Right atrium auricular region (tissue), 2 donors: ENCODE measurements at places on chromosomes 16 and 17.

DNA sequence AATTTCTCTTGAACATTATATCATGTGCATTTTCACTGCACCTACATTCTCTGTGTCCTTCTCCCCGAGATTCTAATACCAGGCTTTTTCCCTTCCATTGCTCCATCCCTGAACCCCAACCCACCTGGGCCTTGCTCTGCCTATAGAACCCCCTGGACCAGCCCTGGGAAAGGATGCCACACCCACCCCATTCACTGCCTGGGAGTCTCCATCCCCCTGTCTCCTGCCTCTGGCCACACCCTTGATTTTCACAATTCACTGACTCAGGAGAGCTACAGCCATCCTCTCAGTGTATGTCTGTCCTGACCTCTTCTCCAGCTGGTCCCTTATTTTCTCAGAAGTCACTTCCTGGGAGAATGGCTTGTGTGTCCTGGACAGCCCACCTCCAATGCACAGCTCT is 27.9 kb upstream of the NGFR start:
- DNase-seq = no peak

DNA sequence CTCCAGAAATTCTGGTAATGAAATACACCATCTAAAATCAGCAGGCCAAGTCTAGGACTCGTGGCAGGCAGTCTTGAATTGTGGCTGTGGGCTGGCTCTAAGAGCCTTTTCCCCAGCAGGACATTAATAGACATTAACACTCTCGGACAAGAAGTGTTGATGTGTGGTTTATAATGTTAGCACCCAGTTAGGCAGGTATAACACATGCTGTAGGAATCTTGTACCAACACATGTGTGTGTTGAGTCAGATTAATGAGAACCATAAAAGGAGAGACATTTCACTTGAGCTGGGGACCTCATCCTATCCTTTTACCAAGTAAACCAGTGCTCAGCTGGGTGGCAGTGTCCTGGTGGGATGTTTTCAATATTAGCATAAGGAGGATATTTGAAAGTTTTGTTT is 264.5 kb downstream of the FTO start:
- no peak for DNase-seq

- no peak for DNase-seq
These were observed 11.0 kb downstream of the SLC38A8 start for GRCh38 chr16:84031556-84031955.

GRCh38 chr16:77890075-77890474 is 101.7 kb downstream of the VAT1L start:
- no peak for DNase-seq

DNA sequence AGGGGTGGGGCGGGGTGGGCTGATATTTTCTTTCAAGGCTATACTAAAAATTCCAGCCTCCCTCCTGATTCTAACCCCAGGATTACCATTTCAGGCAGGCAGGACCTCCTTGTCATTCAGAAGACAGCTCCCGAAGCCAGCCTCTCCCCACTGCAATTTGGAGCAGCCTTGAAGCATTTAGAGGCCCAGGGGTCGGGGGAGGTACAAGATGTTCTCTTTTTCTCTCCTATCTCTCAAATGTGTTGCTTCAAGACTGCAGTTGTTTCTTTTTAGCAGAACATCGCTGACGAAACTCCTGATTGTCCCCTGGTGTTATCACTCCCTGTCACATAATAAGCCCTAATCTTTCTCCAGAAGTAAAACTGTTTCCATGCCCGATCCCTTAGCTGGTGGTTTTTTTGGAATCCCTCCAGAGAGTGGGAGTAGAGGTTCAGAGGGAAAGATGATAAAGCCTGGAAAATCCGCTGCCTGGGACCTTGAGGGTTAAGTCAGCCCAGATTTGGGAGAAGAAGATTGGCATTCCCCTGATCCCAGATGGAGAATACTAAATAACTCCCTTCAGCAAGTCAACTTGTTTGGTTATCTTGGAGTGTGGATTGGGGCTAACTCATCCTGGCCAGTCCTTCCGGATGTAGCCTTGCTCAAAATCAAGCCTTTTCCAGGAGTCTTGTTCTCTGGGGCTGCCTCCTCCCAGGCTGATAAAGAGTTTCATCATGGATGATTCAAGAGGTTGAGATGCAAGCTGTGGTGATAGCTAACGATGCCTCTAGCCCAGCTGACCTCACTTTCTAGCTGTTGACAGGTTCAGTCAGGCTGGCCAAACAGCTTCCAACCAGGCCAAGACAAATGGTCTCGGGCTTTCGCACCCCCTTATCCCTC is 71.3 kb downstream of the SOX9 start:
- DNase-seq = peak; percentile 91

DNA sequence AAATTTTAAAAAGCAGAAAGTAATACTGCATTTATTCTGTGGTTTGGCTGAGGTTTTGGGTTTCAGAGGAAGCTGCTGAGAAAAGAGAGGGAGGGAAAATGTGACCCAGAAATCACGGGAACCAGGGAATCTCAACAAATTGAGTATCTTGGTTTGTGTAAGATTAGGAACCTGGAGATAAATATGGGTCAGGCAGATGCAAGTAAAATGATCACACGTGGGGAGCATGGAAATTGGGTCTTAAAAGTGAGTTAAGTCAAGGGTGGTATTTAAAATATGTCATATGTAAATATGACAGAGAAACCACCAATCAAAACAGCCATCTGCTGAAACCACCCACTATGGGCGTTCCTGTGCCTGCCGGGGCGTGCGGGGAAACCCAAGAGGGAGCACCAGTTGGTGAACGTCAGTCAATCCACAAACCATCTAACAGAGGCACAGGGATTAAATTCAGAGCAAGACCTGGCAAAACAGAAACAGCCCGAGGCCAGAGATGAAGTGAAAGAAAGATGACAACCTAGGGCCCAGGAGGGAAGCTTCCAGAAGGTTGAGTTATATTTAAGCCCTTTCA is 33.4 kb downstream of the CDH13 start:
- DNase-seq = no peak

DNA sequence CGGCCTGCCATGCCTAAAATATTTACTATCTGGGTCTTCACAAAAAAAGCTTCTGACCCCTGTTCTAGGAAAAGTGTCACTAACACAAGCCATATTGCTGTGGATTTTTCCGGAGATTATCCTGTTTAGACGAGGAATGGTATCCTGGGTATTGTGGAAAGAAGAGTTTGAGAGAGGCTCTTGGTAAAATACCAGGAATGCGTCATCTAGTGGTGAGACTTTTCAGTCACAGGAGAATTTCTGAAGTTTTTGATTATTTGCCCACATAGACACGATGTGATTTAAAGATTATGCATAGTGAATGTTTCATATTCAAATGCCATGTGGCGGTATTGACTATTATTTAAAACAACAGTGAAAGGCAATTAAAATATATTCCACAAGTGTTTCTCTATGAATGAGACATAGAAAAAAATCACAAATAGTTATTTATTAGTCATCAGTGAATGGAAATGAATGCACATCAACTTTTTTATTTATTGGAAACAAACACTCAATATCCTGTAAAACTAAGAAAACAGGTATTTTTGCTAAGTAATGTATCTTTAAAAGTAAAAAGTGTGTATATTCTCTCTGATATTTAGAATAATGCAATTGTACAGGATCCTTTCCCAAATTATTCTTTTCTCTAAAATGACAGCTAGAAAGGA is 7.8 kb downstream of the KRT28 start:
- DNase-seq = no peak

GRCh38 chr16:11499295-11500089 is 87.2 kb downstream of the LITAF start:
- no peak for DNase-seq

DNA sequence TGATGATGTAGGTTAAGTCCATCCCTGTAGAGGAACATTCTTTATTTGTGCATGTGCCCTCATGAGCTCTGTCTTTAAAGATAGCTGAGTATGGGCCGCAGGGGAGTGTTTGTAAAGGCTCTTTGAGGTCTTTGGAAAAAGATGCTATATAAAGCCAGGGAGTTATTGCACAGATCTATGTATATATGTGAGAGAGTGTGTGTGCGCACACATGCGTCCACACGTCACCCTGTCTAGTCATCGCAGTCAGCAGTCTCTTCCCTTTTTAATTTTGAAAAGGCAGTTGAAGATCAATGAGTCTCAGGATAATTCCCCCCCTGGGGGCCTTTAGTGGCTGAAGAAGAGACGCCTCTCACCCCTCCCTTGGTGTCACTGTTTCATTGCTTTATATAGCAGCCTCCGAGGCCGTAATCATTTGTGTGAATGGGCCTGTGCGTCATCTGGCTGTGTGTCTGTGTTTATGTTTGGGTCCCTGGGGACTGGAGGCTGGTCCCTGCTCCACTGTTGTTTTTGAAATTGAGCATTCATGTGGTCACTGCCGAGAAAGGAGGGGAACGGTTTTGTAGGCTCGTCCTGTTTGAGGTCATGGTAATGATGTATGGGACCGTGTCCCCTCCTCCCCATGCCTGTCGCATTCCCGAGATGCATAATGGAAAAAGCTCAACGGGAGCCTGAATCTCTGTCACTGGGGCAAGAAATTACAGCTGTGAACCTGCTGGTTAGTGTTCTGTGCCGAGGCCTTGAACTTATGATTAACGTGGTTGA is 143.9 kb downstream of the SNX29 start:
- DNase-seq = peak; percentile 71
